ENCODE measurements at places on chromosomes 2 and 18.

- DNase-seq, result no peak
Observed at GRCh38 chr2:157672129-157672528, 43.5 kb upstream of the ACVR1C start.

DNA sequence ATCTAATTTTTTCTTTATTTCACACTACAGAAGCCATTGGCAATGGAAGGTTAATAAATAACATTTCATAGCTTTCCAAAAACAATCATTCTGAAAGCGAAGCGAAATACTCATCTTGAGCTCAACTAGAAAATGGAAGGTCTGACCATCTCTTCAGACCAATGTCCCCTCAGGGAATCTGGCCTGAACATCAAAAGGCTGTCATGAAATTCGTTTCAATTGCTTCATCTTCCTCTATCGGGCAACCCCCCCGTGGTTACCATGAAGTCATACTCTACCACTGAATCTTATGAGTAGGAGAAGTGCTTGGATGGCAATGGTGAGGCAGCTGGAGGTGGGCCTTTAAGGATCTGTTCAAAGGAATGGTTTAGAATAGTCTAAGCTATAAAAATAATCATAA, 22.9 kb upstream of the CYTIP start:
- DNase-seq, result no peak

- DNase-seq, result no peak
Observed at GRCh38 chr2:73069041-73069854, 2.3 kb downstream of the SFXN5 start.

DNA sequence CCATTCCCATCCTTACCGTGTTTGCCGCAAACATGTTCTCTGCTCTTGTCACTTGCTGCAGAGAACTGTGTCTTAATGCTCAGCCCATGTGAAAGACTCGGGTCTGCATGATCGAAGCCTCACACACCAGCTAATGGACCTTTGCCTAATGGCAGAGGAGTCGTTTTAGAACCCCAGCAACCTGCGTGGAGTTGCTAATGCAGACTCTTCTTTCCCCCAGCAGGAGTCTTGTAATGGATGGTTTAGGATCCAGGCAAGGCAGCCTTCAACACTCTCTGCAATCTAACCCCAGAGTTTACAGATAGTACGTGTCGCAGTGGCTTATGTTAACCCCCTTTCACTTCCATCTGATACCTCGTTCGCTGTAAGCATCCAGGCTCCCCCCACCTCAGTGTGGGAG, 316.4 kb downstream of the AGAP1 start:
- no peak for DNase-seq

GRCh38 chr2:23418461-23418911, 33.5 kb downstream of the KLHL29 start:
- DNase-seq, result no peak

DNA sequence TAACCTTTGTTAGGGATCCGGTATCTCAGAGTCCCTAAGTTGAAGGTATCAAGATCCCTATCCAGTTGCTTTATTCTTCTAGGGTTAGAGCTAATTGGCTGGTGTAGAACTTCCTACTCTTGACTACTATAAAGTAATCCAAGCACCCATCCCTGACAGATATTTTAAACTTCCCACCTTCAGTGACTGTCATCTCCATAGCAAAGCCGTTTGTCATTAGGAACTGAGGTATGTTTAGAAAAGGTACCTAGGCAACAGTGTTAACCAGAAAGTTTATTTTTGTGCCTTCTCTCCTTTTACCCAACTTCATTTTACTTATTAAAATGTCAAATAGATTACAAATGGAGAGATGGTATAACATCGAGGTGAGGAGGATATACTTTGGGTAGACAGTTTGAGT, 4.5 kb downstream of the FAM117B start:
- DNase-seq, result no peak

GRCh38 chr2:71713581-71714580, 260.5 kb downstream of the DYSF start:
- no peak for DNase-seq

GRCh38 chr2:240619506-240620148, 5.7 kb upstream of the GPR35 start:
- no peak for DNase-seq

GRCh38 chr18:44128365-44128764, 552.3 kb upstream of the SETBP1 start:
- DNase-seq, result no peak

GRCh38 chr2:86000938-86001312, 104.8 kb downstream of the POLR1A start:
- DNase-seq, result no peak

DNA sequence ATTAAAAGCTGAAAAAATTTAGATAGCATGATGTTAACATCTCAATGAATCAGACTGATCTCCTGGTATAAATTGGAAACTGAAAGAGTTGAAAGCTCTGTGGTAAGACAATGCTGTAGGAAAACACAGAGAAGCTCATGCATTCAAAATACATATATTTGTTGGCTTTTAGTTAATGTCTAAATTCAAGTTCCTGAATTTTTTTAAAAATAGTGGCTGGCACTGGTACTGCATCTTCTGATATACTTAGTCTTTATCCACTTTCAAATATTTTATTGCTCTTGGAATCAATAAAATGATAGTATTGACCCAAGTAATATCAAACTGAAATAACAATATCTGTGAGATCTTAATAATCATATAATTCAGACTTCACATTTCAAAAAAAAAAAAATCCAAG, 151.4 kb upstream of the FIGN start:
- DNase-seq, result no peak

- no peak for DNase-seq
Observed at GRCh38 chr2:164078421-164078820, 342.6 kb upstream of the FIGN start.

- DNase-seq, result no peak
Observed at GRCh38 chr2:108852375-108852774, 65.8 kb downstream of the CCDC138 start.

GRCh38 chr2:217142649-217143266, 282.9 kb upstream of the TNP1 start:
- DNase-seq, result no peak

DNA sequence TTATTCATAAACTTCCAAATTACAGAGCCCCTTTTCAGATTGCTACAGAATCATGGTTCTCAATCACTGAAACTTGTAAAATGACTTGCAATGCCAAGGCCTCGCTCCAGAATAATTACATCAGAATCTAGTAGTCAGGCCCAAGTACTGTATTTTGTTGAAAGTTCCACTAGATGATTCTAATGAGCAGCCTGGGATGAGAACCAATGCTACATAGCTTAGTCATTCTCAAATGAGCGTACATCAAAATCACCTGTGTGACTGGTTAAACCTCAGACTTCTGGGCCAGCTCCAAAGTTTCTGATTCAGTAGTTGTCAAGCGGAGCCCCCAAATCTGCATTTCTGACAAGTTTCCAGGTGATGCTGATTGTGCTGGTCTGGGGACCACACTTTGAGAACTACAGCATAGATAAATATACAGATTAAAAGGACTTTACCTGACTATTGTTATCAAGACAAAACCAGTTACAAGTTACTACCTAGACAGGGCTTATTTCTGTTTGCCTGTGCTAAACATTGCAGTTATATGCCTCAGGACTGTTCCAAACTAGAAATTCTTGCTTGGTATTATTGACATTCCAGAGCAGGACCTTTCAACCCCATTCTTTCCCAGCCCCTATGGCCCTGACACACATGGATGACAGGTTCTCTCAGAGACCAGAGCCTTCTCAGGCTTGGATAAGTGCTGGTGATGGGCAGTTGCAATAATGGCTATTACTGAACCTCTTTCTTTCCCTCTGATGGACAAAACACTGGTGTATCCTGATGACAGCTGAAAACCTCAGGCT, 83.1 kb downstream of the UPP2 start:
- DNase-seq, result no peak

DNA sequence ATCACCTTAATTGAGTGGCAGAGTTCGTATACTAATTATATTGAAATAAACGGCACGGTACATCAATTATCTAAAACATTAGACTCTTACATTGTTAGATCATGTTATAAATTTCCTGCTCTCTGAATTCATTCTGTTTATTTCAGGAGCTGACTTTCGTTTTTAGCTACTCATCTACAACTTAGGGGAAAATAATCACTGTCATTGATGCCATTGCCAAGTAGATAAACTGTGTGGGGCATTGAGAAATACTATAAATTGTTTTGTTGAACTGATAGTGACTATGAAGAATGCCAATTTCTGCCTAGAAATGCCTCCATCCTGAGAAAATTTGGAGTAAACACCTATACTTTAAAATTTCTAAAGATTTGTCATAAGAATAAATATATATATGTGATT, 17.5 kb downstream of the ABCB11 start:
- no peak for DNase-seq

GRCh38 chr2:236715077-236715476, 145.5 kb downstream of the ACKR3 start:
- DNase-seq, result no peak

DNA sequence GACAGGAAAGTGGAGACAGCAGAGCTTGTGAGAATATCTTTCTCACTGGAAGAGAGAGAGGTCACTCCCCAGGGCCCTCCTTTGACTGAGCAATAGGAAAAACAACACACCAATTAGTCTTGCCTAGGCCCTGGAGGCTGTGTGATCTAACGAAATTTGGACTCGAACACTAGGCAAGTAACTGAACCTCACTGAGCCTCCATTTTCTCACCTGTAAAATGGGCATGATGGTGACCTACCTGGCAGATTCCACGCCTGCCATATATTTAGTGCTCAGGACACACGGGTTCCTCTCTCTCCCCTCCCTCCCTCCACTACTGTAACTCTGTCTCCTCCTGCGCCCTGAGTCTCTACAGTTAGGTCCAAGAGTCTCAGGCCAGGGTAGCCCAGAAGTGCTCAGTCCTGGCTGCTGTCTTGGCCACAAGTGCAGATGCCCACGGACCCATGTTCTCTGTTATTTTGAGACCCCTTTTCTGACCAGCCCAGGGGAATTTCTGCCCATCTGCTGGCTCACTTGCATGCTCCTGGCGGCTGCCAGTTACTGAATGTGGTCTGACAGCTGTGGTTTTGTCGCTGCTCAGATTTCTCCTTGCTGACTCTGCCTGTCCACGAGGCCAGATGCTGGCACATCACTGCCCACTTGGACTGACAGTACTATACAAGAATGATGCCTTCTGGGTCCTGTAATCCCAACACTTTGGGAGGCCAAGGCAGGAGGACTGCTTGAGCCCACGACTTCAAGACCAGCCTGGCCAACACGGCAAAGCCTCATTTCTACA, 9.6 kb upstream of the GIGYF2 start:
- DNase-seq, result no peak

All from stimulated activated CD4-positive, alpha-beta T cell treated with anti-CD3 and anti-CD28 coated beads, Interleukin-1b, Interleukin-23, amount 100 ng/mL, for 1 hour (primary cell).